Ovary (tissue), 10 donors: ENCODE measurements at places on chromosomes 11 and 22. TPM values are rescaled to one million over a fixed set of nuclear protein-coding genes. Genes with fewer than 3 reads are reported as not detected.

DNA sequence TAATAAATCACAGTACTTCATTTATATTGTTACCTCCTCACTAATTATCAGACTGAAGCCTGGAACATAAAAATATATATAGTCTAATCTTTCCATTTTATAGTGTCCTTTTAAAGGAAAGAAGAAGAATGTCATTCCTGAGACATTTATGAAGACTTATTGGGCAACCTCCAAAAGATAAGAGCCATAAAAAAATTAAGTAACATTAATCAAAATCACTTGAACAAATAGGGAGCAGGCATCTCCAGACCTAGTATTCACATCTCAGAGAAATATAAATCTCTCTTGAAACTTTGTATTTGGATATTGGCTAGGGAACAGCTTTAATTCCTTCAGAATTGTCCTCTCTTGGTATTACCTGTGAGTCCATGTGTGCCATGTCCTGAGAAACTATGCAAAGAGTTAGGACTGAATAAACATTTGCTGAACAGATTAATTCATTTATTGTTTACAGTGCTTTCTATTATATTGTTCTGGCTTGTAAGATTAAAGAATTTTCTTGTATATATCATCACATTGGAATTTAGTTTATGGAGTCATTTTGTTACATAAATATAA lies 530.5 kb upstream of the LRRC4C start:
- DNase-seq, result no peak

- DNase-seq, result no peak
These were observed 1359.3 kb downstream of the LRRC4C start for GRCh38 chr11:40100162-40100553.

GRCh38 chr11:10304495-10305261 lies at the start of gene ADM:
ADM (plus strand) TSS chr11:10305073; CDS start chr11:10305701, 628 bp downstream.
- peak; percentile 91 for DNase-seq

CENPM gene
- polyA plus RNA-seq, result 1.0 TPM

GRCh38 chr11:70191495-70192140 lies 11.5 kb upstream of the FADD start:
- DNase-seq, result peak; percentile 63

DNA sequence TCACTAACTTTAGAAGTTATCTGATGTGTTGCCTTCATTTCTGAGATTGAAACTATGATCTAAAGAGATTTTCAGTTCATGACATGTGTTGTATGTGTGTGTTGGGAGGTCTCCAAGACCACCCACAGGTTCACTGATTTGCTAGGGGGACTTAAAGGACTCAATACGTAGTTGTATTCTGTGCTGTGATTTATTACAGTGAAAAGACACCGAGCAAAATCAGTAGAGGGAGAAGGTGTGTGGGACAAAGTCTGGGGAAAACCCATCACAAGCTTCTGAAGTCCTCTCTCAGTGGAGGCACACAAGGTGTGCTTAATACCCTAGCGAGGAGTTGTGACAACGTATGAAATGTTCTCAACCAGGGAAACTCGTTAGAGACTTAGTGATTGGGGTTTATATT lies 35.6 kb downstream of the RNF169 start:
- no peak for DNase-seq

SLC35E4 gene
- polyA plus RNA-seq, result 3.0 TPM

OR5D16 gene
- not detected for polyA plus RNA-seq

- DNase-seq, result no peak
These were observed 83.1 kb upstream of the SLC5A12 start for GRCh38 chr11:26805001-26805400.

GRCh38 chr22:48594757-48595510 lies 1232.7 kb downstream of the BRD1 start:
- no peak for DNase-seq

MS4A12 gene
- polyA plus RNA-seq, result not detected

DNA sequence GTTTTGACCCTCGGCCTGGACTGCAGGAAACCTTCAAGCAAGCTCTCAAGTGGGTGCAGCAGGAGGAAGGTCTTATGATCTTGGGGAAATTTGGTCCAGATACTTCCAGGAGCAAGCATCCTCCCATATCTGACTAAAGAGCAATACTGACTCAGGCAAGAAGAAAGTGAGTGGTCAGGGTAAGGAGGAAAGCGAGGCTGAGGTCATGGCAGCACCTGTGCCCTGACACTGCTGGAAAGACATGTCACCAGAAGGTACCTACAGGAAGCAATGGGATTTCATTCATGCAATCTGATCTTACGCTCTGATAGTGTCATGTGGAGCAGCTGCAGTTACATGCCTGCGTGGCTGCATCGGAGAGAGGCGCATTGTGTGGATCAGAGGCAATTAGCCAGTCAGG lies 6.5 kb upstream of the TOP3B start:
- no peak for DNase-seq

LRRN4CL gene
- polyA plus RNA-seq, result 18.5 TPM

DDX10 gene
- 18.3 TPM for polyA plus RNA-seq

- no peak for DNase-seq
These were observed 483.3 kb upstream of the ARHGAP42 start for GRCh38 chr11:100203789-100204188.

GRCh38 chr11:1875093-1875850 lies 16.4 kb downstream of the PRR33 start:
- DNase-seq, result peak; percentile 43

SMIM35 gene
- polyA plus RNA-seq, result not detected

GRCh38 chr11:47329431-47329986 lies 23.0 kb downstream of the MYBPC3 start:
- DNase-seq, result no peak

JHY gene
- polyA plus RNA-seq, result 2.2 TPM

GRCh38 chr22:43168471-43169309 lies 17.3 kb downstream of the TSPO start:
- no peak for DNase-seq

DNA sequence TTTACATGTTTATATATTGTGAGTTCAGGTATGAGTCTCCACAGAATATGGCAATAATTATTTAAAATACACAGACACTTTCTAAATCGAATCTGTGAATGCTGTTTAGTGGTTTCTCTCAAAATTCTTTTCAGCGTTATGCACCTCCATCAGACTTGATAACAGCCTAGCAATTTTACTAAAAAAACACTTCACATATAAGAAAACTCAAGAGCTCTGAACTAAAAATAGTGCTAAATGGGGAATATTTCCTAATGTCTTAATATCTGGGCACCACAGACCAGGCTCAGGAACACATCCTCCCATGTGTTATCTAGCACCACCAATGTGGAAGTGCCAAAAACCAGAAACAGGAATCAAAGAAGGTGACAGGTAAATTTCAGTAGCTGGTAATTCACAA lies 47.9 kb downstream of the ARHGAP32 start:
- no peak for DNase-seq

DNA sequence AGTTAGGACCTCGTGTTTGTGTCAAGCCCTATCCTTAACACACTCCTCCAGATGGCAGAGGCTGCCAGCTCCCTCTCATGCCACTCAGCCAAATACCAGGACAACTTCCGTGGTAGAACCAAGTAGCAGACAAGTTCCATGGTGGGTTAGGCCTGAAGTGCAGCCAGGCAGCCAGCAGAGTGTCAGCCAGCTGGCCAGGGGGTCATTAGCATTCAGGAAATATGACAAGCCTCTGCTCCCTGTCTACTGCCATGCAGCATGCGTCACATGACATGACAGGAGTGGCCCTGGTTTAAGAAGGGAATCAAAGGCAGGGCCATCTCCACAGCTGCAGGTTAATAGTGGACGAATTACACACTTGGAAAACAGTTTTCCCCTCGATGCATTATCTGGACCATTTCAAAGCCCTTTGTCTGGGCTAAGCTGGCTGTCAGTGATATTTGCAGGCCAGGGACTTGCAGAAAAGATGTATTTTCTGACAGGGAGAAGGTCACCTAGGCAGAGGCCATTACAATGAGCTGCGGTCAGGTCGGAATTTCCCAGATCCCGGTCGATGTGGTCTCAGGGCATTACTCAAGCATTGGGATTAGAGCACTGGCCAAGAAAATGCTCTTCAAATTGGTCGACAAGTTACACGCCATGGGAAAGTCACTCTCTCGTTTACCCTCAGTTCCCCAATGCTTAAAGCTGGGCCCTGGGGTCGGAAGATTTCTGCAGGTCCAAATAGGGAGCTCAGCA lies 461.7 kb upstream of the CADM1 start:
- DNase-seq, result no peak

- DNase-seq, result no peak
These were observed 25.3 kb upstream of the LMO1 start for GRCh38 chr11:8288824-8289491.

DNA sequence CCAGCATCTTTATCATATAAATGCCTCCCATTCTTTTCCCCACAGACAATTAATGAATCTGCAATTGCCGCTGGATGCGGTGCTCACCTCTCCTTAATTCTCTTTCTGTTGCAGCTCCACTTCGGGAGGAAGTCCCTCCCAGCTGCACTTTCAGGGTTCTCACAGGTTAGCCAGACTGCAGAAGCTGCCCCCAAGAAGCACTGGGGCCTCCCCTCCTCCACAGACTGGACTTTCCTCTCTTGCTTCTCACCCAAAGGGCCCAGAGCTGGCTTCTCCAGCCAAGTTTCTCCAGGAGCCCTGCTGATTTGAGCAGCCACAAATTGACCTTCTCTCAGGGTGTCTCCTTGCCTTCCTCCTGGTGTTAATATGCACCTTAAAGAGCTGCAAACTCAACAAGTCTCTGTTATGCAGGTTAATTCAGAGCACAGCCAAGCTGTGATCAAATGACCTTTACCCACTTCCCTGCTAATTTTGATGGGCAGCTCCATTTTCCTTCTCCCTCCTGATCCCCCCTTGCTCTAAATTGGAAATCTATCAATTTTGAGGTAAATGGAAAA lies 298.9 kb downstream of the BUD13 start:
- no peak for DNase-seq

DNA sequence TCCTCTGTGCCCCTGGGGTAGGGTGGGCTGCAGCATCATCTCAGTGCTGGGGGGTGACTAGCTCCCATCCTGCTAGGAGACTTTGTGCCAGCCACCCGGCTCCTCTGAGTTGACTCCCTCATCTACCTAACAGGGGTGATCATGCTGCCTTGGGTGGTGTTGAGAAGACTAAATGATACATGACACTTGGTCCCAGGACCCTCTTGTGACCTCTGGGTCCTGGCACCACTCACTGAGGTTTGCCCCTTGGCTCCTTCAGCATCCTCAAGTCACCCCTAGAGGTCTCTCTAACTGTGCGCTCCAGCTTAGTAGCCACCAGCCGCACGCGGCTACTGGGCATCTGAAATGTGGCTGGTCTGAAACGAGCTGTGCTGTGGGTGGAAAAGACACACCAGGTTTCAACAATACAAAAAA lies 72.1 kb downstream of the LRRC32 start:
- no peak for DNase-seq

GRCh38 chr11:3905080-3905953 lies 49.9 kb downstream of the STIM1 start:
- no peak for DNase-seq

DNA sequence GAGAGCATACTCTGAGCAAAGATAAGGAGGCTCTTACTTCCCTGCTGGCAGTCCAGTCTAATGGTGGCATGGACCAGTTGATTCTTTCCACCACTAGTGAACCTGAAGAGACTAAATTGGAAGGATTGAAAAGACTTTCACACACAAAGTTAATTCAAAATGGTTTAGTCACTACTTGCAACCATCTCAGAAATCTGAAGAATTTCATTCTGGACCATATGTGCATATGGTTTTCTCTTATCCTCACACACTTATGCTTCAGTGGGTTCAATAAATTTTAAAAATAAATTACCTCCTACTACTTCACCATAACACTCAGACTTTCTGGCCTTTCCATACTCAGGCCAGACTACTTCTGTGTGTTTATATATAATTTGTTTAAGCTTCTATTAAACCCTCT lies 44.7 kb downstream of the CADM1 start:
- no peak for DNase-seq

- peak; percentile 54 for DNase-seq
These were observed 78.8 kb upstream of the TOP3B start for GRCh38 chr22:22061085-22062077.

NCF4 gene
- 5.0 TPM for polyA plus RNA-seq

DNA sequence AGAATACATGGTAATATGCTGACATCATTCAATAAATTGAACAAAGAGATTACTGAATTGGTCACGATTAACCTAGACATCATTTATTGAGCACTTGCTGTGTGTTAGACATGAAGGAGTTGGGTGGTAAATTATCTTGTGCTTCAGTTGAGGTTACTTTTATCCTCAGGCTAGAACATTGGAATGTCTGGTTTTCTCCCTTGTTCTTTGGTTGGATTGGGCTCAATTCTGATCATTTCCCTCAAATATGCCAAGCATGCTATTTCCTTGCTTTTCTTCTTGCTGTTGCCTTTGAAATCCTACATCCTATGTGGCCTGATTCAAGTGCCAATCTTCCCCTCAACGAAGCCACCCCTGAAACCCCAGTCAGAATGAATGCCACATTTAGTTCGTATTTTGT lies 65.8 kb downstream of the DEUP1 start:
- DNase-seq, result no peak

DNA sequence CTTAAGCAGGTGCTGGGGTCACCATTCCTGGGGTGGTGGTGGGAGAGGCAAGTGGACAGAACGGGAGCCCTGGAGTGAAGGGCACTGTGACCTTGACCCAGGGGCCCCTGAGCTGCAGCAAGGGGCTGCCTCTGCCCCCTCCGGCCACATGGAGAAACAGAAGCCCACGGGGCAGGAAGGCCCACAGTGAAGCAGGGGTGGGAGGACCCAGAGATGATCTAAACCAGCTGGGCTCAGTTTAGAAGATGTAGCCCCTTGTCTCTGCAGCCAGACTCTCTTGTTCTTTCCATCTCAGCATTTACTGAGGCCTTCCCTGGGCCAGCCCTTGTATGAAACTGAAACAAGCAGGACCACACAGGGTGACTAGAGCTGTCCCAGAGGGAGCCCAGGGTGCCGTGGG lies 30.5 kb downstream of the WNT11 start:
- no peak for DNase-seq

DNA sequence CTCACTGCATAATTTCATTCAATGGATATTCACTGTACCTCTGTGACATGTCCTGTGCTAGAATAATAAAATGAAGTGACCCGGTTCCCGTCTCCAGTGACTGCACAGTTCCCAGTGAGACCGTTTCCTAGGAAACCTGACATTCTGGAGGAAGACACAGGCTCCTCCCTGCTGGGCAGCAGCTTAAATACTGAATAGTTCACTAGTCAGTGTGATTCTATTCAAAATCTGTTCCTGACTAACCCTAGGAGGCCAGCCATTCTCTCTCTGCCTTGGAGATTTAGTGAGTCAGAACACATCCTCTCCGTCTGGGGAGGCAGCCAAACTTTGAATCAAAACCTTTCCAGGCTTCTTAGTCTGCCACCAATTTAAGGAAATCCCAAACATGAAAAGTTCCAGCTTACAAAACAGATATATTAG lies 11.3 kb downstream of the TRIM66 start:
- peak; percentile 70 for DNase-seq

DNA sequence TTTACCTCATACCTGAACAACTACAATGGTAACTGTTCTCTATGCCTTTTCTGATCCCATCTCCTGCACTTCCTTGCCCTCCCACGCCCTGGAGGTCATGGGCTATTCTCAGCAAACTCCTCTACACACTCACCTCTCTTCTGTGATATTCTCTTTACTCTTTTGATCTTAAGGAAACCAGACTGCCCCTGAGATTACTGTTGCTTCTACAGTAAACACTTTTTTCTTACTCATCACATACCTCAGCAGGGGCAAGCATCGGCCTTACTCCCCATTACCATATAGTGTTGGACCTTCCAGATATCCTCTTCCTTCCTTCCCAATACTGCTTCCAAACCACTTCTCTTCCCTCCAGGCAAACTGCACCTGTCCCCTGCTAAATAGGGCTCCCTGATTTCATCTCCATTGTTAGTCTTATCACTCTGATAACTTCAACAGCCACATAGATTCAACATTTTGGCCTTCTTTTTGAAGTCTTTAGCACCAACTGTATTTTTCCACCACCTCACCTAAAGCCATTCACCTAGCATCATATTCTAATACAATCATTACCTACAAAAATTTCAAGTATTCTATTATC lies 141.2 kb downstream of the RBFOX2 start:
- DNase-seq, result no peak
